Hypothalamus (tissue), 51 donors: ENCODE measurements at places on chromosomes 1 and 21.

DNA sequence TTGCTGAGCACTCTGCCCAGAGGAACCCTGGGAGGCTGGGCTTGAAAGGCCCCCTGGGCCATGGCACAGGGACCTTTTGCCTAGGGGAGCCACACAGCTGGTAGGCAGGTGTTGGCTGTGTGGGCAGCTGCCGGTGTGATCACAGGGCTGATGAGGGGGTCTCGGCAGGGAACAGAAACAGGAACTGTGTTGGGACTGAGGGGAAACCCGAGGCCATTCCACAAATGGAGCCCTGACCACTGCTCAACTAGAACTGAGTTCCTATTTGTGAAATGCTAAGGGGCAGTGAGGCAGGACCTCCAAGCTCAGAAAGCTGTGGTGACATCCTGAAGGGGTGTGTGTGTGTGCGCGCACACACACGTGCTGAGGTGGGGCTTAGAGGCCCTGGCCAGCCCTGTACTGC, 6.4 kb upstream of the THEM5 start:
- no peak for DNase-seq

DNA sequence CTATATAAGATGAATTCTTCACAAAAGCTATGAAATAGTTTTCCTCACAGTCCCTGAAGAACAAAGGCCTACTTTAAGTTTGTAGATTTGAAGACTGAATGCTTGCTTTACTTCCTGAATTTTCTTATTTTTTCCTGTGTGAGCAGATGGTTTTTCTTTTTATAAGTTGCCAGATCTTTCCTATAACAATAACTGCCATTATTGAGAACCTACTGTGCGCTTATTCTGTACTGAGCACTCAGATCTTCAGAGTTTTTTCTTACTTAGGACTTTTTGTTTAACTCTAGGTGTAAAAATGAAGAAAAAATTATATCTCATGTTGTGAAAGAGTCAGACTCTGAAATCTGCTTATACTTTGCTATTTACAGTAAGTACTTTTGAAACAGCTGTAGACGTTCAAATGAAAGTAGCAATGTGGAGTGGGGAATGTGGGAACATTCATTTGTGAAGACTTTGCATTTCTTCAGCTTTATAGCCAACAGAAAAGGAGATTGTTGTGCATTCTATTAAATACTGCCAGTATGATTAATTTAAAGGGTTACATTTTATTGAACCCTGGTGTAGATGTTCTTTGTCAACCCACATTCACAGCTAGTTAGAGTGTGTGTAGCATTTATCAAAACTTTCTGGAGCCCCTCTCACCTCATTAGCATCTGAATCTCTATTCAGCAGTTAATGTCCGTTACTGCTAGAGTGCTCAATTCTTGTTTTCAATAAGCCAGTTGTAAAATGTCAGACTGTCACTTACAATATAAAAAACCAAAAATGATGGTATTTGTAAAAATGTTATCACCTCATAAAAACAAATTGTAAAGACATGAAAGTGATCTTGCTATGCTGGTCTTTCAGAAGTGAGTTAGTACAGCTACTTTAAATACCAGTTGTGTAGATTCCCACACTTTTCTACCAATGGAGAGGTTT, 29.0 kb downstream of the NFIA start:
- no peak for DNase-seq

- no peak for DNase-seq
Observed at GRCh38 chr1:221961532-221962292, 219.8 kb upstream of the DUSP10 start.

DNA sequence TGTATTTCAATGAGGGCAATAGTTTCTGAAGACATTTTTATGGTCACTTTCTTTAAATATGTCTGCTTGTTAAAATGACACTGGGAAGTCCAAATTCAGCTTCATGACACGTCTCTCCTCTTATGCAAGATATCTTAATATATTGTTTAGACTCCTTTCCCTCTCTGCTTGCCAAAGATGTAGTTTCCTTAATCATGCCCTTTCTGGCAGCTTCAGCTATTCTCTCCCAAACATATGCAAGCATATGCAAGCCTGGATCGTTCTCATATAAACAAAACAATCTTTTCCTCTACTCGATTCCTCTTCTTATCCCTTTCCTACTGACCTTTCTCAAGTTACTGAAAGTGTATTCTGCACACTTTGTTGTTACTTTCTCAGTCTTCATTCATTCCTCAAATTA, 372.2 kb downstream of the PTBP2 start:
- DNase-seq: no peak

GRCh38 chr1:26541816-26542711, 12.5 kb downstream of the RPS6KA1 start:
- DNase-seq: no peak

DNA sequence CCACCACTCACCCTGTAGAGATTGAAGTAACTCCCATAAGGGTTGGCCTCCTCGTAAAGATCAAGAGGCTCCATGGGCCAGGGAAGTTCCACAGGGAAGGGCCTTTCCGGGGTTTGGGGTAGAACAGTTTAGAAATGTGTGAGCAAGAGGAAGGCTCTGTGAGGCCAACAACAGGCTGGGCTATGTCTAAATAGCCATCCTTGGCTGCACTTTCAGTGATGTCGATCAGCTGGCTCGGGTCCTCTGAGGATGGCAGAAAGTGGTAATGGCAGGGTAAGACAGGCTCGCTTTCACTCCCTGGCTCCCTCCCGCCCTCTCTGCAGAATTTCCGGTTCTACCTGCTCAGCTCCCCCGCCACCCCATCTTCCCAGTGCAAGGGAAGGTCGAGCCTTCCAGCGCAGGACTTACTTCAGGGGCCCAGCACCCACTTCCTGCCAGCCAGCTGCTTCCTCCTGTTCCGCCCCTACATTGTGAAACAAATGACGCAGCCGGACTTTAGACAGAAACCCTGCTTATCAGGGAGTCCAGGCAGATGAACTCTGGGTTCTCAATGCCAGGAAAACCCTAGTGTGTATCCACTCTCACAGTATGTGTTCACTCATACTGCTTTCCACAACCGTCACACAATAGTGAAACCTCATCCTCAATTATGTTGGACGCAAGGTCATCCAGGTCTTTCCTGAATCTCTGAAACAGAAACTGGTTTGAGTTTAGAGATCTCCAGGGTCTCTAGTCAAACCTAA, 7.3 kb downstream of the F11R start:
- DNase-seq: no peak
